Stimulated activated CD8-positive, alpha-beta memory T cell treated with anti-CD3 and anti-CD28 coated beads, Interleukin-15, amount 100 ng/mL, for 24 hours (primary cell): ENCODE measurements at places on chromosomes 5 and 9.

DNA sequence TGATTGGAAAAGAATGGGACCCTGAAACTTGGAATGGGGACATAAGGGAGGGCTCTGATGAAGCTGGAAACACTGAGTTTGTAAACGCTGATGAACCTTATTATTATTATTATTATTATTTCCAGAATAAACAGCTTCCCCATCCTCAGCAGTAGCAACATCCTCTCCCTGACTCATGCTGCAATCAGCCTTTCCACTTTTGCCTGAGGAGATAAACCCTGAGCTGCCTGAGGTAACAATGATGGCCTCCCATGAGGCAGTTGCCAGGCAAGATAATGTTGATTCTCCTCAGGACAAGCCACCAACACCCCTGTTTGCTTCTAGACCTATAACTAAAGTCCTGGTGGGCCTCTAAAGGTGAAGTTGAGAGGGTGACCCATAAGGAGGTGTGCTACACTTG lies 139.2 kb upstream of the ATP10B start:
- DNase-seq, result no peak

GRCh38 chr5:18113721-18114120 lies 479.5 kb downstream of the TAF11L14 start:
- no peak for DNase-seq

- DNase-seq, result no peak
Observed at GRCh38 chr9:68721666-68722330, 16.8 kb downstream of the PIP5K1B start.

DNA sequence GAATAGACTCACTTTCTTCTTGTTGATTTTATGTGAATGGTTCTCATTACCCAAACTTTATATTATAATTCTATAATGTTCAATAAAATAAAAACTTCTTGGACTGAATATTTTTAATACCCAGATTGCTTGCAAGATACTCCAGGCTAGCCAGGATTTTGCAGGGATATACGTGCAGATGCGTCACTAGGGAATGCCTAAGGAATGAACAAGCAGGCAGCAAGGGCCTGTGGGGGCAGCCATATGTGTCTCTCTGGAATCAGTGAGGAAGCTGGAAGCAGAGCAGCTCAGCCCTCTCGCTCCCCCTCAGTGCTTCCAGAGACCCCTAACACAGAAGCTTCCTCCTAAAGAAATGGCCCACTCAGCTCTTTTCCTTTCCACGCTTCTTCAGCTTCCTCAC lies 457.4 kb downstream of the CCDC171 start:
- no peak for DNase-seq

- no peak for DNase-seq
Observed at GRCh38 chr5:132485641-132486317, 4.8 kb downstream of the IRF1 start.

- no peak for DNase-seq
Observed at GRCh38 chr5:54385994-54386393, 69.5 kb upstream of the HSPB3 start.

- DNase-seq, result no peak
Observed at GRCh38 chr9:89922099-89922498, 317.3 kb downstream of the GADD45G start.

- no peak for DNase-seq
Observed at GRCh38 chr9:87431837-87432236, 65.8 kb upstream of the DAPK1 start.

GRCh38 chr9:12162181-12162815 lies 530.9 kb upstream of the TYRP1 start:
- DNase-seq, result no peak

- DNase-seq, result no peak
Observed at GRCh38 chr9:116350213-116350612, 196.6 kb downstream of the PAPPA start.

- no peak for DNase-seq
Observed at GRCh38 chr5:180720486-180720885, 19.4 kb downstream of the OR2Y1 start.

DNA sequence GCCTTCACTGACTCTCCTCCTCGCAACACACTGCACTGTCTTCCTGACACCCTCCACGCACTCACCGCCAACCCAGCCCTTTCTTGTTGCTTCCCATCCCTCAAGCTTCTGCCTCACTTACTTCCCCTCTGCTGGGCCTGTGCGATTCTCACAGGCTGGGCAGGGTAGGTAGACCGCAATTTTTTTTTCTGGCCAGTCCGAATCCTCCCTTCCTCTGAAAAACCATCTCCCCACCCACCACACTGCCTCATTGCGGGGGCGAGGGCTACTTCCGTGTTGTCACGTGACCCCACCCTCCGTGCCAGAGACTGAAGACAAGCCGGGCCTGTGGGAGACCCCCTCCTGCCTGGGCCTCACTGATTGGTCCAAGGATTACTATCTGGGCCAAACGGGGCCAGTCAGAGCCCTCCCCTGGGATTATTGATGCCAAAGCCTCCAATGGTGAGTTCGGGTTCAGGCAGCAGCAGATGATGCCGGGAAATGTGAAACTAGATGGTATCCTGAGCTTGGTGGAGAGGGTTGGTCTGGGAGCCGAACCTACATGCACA lies 73.1 kb downstream of the STK10 start:
- DNase-seq, result peak; percentile 50

DNA sequence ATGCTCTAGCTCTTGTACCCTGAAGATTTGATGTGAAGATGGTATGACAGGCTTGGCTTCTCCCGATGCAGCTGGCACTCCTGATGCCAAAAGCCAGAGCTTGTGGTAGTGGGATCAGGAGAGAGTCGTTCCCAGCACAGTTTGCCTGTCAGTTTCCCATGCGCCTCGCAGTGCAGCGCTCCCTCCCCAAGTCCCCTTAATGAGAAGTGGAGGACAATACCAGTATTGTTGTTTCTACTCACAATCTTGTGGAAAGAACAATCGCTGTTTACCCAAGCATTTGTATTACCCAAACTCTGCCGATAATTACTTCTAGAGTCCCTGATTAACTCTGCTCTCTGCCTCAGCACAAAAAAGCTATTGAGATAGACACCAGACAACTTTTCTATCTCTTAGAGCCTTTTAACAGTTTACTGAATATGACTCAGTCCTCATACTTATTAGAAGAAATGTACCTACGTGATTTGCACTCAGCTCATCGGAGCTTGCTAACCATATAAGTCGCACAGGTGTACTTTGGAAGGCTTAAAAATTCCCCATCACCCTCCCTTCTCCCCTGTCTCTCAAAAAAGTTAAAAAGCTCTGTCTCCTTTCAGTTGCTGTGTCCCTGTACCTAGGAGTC lies 283.2 kb upstream of the TMEM161B start:
- DNase-seq, result no peak

GRCh38 chr5:138809391-138809790 lies 56.2 kb downstream of the CTNNA1 start:
- no peak for DNase-seq

- no peak for DNase-seq
Observed at GRCh38 chr5:155773680-155774079, 553.3 kb upstream of the SGCD start.

- no peak for DNase-seq
Observed at GRCh38 chr5:1101961-1102713, 9.7 kb downstream of the SLC12A7 start.

DNA sequence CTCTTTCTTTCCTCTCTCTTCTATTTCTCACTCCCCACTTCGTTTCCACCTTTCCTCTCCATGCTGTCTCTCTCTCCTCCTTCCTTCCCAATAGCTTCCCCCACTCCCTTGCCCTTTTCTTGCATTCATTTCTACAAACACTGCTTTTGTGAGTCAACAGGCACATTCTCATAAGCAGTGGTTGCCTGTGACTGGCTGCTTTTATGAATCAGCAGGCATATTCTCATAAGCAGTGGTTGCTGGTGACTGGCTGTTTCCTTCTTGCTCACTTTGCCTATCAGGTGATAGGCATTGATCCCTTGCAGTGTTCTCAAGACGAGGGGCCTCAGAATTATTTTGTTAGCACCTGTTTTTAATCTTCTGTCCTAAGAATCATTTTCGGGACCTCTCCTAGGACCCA lies 116.1 kb upstream of the ACTBL2 start:
- no peak for DNase-seq

- no peak for DNase-seq
Observed at GRCh38 chr9:69627281-69627680, 44.9 kb downstream of the APBA1 start.

DNA sequence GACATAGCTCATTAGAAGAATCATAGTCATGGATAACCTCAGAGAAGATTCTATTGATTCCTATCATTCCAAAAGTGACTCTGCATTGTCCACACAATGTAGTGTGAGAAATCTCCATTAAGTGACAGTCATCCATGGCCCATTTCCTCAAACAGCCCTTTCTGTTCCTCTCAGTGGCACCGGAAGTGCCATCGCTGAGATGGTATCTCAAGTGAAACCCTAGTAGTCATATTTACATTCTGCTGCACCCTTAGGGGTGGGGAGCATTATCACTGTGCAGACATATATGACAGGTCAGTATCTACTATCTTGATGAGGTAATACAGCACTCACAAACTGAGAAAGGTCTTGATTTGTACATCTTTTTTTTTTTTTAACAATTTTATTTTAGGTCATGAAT lies 55.4 kb upstream of the MIER3 start:
- DNase-seq, result no peak

DNA sequence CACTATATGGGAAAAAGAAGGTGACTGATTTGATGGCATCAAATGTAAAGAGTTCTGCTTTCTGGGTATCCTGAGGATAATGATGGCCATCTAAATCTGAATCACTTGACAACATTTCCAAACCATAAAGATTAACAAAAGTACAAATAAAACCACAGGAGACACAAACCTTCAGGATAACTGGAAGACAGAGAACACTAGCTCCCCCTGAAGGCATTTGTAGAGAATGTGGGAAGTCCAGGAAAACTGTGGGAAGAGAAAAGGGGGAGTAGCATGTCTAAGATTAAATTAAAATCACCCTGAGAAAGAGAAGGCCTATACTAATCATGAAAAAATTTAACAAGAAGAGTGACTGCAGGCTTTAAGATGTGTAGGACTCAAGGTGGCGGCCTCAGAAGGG lies 116.2 kb downstream of the PRELID2 start:
- no peak for DNase-seq

DNA sequence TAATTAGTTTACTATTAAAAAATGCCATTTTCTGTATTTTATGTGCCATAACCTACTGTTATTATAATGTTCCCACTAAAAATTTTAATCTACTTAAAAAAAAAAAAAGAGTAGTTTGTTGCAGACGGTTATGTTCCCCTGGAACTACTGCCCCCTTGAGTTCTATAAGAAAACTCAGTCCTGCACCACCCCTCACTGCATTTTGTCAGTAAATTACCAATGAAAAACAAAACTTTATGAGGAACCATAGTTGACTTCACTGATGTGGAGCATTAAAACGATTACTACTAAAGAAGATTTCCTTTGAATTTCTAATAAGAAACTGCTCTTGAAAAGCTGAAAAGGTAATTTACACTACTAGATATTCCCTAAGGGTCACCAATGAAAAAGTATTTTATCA lies 288.7 kb downstream of the FBXL17 start:
- DNase-seq, result no peak
